Fibroblast of villous mesenchyme (primary cell): ENCODE measurements at places on chromosomes 7 and 10.

DNA sequence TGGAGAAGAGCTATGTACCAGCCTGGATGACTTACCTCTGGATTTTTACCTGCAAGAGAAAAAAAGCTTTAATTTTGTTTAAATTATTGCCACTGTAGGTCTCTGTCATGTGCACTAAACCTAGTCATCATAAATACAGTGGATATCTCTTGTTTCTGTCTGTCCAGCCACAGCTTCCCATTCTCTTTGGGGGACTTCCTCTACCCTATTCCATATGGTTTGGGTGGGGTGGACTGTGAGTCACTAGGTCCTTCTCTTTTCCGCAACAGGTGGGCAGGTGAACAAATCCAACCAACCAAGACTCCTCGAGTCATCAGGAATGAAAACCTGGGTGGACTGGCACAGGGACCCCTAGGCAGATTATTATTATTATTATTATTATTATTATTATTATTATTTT, 87.3 kb upstream of the CYTH3 start:
- DNase-seq = no peak

DNA sequence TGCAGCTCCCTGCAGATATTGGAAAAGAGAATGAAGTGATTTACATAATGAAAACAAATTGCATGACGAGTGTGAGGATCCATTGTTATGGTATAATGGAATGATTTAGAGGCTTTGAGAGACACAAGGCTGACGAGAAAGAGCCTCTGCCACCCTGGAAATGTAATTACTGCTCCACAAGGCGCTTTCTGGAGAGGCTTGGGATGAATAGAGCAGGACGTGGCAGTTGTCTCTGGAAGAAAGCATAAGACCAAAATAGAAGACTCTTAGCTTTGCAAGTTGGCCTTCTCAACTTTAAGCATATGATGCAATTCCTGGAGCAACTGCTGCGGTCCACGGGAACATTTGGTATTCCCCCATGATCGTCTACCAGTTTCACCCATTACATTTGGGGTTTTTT, 181.9 kb upstream of the TCF7L2 start:
- DNase-seq = no peak

GRCh38 chr10:83848677-83849076, 290.6 kb upstream of the GHITM start:
- no peak for DNase-seq

GRCh38 chr7:34327681-34328080, 330.3 kb upstream of the NPSR1 start:
- DNase-seq = no peak

DNA sequence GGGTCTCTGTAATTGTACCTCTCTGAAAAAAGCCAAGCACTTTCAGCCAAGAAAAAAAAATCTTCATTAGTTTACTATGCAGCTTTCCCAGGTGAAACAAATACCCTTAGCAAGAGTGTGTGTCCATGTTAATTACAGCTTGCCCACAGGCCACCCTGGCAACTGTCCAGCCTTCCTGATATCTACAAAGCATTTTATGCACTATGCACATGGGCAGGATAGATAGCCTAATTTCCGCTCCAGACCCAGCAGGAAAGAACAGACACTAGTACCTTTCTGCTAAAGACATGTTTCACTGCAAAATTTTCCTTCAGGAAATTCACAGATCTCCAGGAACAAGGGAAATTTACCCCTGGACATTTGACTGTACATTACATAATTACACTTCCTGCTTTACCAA, 24.4 kb downstream of the CACNA2D1 start:
- no peak for DNase-seq

DNA sequence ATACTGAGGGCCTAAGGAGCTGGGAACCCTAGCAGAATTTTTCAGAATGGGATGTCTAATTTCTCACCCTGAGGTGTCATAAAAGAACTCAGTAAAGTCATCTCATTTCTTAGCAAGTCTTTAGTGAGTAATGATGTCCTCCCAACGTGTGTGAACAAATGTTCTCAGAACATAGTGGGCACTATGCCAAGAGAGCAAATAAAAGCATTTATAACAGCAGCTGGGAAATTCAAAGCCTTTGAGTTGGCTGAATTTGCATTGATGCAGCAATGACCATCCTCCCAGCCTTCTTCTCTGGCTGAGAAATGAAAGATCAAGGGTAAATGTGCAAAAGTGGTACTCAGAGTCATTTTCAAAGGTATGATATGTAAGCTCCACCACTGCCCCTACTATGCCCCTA, 109.4 kb downstream of the FAM107B start:
- peak; percentile 27 for DNase-seq

- DNase-seq = peak; percentile 70
Observed at GRCh38 chr7:142516038-142516501, 233.2 kb upstream of the PRSS1 start.

DNA sequence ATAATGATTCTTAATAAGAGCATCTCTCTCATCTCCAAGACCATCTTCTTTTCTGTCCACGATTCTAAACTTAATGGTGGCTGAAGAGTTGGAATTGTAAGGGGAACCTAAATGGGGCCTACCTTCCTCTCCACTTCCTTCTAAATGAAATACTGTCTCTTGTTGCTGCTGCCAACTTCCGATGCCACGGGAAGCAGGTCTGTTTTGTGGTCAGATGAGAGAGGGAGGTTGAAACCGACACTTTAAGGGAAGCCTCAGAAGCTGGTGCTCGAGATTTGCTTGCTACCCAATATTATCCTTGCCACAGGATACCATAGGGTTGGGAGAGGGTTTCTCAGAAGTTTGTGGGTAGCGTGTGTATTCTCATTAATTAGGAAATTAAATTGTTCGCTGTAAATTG, 464.1 kb downstream of the SUGCT start:
- DNase-seq = no peak

DNA sequence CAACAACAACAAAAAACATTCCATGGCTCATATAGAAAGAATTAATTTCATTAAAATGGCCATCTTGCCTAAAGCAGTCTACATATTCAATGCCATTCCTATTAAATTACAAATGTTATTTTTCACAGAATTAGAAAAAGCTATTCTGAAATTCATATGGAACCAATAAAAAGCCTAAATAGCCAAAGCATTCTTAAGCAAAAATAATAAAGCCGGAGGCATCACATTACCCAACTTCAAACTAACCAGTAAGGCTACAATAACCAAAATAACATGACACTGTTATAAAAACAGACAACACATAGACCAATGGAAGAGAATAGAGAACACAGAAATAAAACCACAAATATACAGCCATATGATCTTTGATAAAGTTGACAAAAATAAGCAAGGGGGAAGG, 330.4 kb downstream of the KIF20B start:
- peak; percentile 19 for DNase-seq

DNA sequence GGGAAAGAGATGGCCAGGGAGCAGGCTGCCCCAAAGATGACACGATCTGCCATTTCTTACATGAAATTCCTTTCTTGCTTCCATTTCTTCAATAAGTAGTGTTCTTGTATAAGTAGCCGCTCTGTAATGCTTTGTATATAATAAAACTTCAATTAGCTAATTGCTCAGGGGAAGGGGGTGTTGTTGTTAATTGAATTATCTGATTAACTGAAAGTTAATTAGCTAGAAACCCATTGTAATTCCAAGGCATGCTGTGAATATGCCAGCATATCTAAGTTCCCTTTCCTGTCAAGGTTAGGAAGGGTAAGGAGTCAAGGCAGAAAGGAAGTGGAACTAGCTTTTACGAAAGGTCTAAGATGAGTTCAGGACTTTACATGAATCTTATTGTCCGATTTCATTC, 765.9 kb downstream of the TYW1 start:
- no peak for DNase-seq

DNA sequence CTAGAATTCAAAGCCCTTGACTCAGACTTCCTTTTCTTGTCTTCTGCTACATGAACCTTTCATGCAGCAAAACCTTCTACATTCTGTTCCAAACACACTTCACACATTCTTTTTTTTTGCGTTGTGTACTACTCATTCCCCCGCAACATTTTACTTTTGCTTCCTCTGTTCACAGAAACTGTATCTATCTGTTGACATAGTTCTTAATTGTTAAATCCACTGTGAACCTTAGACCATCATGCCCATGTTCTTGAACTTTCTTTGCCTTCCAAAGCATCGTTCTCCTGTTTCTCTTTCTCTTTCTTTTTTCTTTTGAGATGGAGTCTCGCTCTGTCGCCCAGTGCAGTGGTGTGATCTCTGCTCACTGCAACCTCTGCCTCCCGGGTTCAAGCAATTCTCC, 14.2 kb downstream of the CCSER2 start:
- DNase-seq = no peak

DNA sequence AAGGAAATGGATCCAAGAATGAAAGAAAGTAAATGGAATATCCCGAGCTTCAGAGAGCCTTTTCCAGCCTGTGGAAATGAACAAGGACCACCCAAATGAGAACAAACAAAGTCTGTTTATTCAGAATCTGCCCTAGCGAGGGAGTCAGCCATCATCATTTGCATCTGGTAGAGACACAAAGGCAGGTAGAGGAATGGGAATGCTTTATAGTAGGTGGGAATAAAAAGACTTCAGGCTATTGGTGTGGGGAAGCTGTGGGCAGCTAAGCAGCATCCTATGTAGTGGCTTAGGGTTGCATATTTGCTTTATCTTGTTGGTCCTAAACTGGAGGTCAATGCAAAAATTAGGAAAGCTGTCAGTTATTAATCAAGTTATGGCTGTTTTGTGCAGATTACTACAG, 9.2 kb upstream of the MRLN start:
- no peak for DNase-seq

GRCh38 chr10:71344993-71345480, 26.0 kb downstream of the SLC29A3 start:
- DNase-seq = no peak

DNA sequence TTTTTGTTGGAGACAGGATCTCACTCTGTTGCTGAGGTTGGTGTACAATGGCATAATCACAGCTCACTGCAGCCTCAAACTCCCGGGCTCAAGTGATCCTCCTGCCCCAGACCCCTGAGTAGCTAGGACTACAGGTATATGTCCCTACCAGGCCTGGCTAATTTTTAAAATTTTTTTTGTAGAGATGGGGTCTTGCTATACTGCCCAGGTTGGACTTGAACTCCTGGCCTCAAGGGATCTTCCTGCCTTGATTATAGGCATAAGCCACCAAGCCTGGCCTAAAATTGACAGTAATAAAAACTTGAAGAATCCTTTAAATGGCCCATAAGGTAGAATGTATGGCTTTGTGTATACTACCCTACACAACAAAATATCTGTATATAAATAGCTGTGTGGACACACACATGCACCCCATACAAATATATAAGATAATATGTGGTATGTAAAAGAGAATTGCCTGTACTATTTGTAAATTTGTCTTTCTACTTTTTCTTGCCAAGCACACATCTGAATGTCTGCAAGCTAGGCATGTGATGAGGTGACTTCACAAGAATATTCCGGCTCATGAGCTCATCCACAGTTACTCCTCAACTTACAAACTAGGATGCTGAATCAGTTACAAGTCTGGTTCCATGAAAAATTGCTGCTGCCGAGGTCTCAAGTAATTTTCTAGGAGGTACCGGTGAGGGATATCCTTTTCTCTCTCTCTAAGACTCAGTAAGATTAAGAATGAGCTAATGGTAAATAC, 26.6 kb downstream of the POLR3A start:
- DNase-seq = no peak

- DNase-seq = no peak
Observed at GRCh38 chr10:652233-652632, 37.2 kb downstream of the DIP2C start.

DNA sequence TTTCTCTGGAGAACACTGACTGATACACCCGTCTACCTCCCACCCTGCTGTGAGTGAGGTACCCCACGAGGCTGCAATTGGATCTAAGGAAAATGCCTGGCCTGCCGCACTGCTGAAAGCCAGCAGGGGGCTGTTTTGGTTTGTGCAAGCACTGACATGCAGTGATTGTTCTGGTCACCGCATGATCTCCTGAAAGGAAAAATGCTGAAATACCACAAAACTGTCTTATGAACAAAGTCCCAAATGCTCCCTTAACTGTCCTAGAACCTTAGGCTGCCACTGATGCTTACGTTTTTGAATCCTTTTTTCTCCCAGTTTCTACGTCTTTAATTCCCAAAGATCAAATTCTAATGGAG, 132.7 kb downstream of the JCAD start:
- peak; percentile 70 for DNase-seq

GRCh38 chr7:91436655-91437054, 172.4 kb downstream of the FZD1 start:
- no peak for DNase-seq

- DNase-seq = no peak
Observed at GRCh38 chr10:37868796-37869195, 11.4 kb upstream of the ZNF248 start.

DNA sequence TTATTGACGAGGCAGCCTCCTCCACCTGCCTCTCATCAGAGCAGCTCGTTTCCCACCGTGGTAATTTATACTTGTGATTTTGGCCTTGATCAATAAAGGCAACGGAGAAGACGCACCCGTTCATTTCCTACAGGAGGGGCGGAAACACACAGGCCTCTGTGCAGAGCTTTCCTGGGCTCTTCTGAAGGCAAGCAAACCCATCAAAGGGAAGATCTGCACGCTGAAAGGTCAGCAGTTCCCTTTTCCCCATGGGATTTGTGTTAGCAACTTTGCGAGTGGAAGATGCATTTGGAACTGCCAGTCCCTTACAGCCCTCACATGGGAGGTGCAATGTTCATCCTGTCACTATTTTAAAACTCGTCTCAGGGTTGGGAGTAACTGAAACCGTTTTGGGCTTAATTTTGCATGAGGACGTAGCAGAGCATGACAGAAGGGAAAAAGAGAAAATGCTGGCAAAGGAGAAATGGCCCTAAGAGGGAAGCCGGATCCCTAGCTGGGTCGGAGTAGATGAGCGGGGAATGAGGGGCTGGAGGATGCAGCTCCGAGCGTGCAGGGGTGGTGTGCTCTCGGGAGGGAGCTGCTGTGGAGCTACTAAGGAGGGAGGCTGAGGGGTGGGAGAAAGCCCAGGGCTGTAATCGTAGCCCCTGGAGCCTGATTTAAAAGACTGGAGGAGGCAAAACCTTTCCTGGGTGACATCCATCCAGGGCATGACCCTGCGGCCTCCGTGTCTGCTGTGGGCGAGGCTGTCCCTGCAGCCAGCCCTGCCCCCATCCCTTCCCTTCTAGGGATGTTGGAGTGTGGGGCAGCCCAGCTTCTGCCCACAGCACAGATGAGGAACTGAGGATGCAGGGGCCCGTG, 111.1 kb upstream of the FAM20C start:
- DNase-seq = no peak

- DNase-seq = no peak
Observed at GRCh38 chr7:128446306-128446705, 9.4 kb upstream of the HILPDA start.

DNA sequence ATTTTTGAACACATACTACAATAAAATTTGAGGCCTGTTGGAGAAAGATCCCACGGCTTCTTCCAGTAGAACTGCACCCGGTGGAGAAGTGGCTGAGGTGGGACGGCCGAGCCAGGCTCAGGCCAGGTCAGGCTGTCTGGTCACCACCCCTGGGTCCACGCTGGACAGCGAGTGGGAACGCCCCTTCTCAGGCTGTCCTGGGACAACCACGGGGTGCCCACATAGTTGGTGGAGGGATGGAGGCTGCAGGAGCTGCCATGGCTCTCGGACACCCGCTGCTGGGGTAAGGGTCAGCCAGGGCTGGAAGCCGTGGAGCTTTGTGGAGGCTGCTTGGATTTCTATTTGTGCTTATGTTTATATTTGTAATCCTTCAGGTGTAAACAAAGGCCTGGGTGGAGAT, 206.5 kb downstream of the DNAJB6 start:
- DNase-seq = no peak

- peak; percentile 42 for DNase-seq
Observed at GRCh38 chr10:74227697-74228424, 76.8 kb downstream of the ADK start.

- no peak for DNase-seq
Observed at GRCh38 chr10:3635211-3635671, 149.8 kb downstream of the KLF6 start.

GRCh38 chr7:104625956-104626355, 297.6 kb downstream of the LHFPL3 start:
- no peak for DNase-seq
